ENCODE measurements at places on chromosomes 5 and 9.

- no peak for DNase-seq
These were observed 49.2 kb upstream of the STXBP1 start for GRCh38 chr9:127562841-127563401.

DNA sequence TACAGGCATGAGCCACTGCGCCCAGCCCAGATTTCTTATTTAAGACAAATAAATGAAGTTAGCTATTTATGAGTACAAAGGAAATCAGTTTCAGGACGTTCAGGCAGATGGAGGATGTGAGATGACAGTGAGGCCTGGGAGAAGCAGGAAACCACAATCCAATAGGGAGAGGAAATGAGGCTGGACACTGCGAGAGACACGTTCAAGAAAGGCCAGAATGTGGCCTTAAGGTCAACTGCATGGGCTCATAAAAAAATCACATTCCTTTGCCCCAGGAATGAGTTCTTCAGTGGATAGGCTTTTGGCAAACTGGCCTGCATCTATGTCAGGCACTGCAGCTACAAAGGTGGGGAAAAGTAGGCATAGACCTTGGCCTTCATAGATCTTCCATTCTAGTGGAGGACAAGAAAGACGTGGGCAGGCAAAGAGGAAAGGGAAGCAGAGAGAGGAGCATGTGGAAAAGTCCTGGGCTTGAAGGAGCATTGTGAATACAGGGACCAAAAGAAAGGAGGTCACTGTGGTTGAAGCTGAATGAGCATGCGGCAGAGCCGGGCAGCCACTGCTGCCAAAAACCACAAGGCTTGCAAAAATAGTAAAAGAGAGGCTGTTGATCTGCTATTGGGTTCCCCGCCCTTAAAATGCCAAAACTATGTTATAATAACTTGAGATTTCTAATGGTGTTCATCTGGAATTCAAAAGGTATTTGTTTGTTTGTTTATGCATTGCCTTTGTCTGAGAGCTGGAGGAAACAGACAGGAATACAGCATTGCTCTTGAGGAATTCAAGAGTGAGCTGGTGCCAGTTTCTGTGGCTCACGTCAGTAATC lies 133.0 kb downstream of the GNA14 start:
- no peak for DNase-seq

- DNase-seq = no peak
These were observed 39.6 kb upstream of the CLPTM1L start for GRCh38 chr5:1384521-1384920.

GRCh38 chr9:34375901-34376595 lies 650 bp downstream of the MYORG start:
- DNase-seq = peak; percentile 61

DNA sequence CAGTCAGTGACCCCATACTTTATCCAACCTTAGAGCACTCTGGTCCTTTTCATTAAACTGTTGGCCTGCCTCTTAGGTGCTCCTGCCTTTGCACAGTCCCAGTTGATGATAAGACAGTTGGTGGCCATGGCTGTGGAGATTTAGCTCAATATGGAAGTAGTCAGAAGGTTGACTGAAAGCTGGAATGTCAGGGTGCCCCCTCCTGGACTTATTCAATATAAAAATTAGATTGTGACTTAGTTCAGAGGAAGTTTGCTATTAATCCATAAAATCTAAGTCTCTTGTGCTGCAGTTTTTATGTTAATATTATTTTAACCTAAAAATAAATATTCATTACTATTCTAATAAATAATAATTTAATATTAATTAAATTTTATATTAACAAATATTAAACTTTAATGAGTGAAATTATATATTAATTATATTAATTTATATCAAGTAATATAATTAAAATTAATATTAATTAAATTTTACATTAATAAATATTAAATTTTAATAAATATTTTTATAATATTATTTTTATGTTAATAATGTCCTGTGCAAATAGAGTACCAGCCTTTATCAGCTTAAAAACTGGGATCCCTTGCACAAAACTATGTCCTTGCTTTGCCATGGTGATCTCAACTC lies 77.7 kb upstream of the ADAMTSL1 start:
- no peak for DNase-seq

- no peak for DNase-seq
These were observed 88.3 kb downstream of the PIK3R1 start for GRCh38 chr5:68303754-68304420.

DNA sequence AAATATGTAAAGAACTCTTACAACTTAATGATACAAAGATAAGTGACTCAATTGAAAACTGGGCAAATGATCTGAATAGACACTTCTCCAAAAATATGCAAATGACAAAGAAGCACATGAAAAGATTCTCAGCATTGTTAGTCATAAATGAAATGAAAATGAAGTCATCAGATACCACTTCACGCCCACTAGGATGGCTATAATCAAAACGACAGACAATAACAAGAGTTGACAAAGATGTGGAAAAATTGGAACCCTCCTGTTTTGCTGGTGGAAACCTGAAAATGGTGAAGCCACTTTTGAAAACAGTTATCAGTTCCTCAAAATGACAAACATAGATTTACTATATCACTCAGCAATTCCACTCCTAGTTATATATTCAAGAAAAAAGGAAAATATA lies 7.9 kb upstream of the SYK start:
- DNase-seq = no peak

- no peak for DNase-seq
These were observed 27.7 kb downstream of the PCDHB15 start for GRCh38 chr5:141272906-141273305.

DNA sequence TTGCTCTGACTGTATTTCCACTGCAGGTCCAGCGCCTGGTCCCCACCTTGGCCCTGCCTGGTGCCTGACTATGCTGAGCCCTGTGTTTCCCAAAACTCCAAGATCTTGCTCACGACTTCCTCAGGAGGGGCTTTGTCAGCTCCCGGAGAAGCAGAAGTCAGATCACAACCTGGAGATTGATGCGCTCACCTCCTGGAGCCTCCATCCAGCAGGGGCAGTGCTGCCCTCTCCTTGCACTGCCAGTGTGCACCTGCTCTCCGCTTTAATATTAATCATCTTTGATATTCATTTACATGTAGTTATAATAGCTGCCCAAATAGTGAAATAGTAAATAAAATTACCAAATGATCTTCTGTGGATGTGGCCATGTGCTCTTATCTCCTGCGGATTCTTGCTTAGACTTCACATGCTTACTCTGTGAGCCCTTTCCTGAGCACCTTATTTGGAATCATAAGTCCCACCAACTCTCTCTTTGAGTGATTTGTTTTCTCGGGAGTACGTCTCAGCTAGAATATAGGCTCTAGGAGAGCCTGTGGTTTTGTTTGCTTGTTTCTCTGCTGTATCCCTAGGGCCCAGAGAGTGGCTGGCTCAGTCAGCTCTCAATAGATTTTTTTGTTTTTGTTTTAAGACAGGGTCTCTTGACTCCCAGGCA lies 17.4 kb downstream of the MAML1 start:
- no peak for DNase-seq

DNA sequence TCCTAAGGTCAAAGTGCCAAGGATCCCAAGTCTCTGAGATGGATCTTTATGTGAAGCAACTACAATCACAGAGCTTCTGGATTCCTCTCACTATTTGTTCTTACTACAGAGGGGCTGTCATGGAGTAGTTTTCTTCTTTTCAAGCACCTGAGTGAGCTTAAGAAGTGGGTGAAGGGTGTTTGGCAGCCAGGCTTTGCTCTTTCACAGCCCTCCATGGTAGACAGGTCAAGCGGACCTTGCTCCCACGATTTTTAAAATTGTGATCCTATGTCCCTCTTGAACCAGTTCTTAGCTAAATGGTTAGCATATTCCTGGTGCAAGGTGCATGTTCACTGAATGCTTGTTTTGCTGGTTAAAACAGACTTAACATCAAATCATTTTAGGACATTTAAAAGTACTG lies 332.2 kb downstream of the GADD45G start:
- no peak for DNase-seq

- no peak for DNase-seq
These were observed 146.1 kb downstream of the TMEM167A start for GRCh38 chr5:82931110-82931509.

- DNase-seq = no peak
These were observed 13.6 kb downstream of the UBE2D2 start for GRCh38 chr5:139574641-139575312.

All from activated T-cell treated with anti-CD3 and anti-CD28 coated beads, Interleukin-2, amount 50 U/mL, for 48 hours (primary cell).